Mammary epithelial cell (primary cell): ENCODE measurements at places on chromosomes 7 and 10.

- no peak for DNase-seq
These were observed 634.7 kb upstream of the AUTS2 start for GRCh38 chr7:68963552-68963951.

- DNase-seq = peak; percentile 44
These were observed 21.2 kb downstream of the CEP41 start for GRCh38 chr7:130419658-130420057.

DNA sequence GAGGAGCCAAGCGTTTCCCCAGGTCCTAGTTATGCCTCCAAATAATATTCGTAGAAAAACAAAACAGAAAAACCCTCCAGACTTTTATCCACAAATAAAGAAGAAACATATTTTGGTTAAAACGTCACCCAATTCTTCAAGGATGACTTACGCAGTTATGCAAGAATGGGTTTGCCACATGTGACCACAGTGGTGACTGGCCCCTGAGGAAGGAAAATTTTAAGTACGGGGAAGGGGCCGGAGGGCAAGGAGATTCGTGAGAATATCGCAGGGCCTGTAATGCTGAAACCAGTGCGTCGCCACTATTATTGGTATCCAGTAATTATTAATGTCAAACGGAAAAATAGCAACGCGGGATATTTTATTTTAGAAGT lies 537 bp upstream of the MRPS24 start:
- DNase-seq = peak; percentile 93

- peak; percentile 28 for DNase-seq
These were observed 8.5 kb upstream of the C10orf105 start for GRCh38 chr10:71727738-71728737.

DNA sequence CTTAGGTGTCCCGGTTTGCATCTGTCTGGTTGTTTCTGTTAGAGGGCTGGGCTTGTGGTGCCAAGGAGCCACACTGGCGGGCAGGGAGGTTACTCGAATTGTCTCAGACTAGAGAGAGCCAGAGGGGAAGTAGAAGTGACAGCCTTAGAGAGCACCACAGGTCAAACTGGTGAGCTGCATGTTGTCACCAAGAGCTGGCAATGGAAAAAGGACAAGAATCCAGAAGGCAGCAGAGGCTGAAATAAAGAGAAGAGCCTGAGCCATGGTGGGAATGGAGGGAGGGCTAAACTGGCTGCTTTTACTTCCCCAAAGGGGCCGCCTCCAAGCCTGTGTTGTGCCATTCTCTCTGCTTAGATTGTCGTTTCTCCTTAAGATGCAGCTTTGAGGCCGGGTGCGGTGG lies 31.1 kb upstream of the RHBDD2 start:
- no peak for DNase-seq

- DNase-seq = no peak
These were observed 133.9 kb downstream of the DKK1 start for GRCh38 chr10:52447931-52448353.

DNA sequence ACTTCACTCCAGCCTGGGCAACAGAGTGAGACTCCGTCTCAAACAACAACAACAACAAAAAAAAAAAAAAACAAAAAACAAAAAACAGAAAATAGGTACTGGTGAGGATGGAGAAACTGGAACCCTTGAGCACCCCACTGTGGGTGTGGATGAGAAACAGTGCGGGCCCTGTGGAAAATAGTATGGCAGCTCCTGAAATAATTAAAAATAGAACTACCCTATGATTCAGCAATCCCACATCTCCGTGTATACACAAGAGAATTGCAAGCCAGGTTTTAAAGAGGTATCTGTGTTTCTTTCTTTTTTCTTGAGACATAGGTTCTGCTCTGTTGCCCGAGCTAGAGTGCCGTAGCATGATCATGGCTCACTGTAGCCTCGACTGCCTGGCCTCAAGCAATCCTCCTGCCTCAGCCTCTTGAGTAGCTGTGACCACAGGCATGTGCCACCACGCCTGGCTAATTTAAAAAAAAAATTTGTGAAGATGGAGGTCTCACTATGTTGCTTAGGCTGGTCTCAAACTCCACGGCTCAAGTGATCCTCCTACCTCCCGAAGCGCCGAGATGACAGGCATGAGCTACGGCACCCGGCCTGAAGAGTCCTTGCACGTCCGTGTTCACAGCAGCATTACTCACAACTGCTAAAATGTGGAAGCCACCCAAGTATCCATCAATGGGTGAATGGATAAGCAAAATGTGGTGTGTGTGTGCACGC lies 39.5 kb downstream of the EBF3 start:
- DNase-seq = no peak

DNA sequence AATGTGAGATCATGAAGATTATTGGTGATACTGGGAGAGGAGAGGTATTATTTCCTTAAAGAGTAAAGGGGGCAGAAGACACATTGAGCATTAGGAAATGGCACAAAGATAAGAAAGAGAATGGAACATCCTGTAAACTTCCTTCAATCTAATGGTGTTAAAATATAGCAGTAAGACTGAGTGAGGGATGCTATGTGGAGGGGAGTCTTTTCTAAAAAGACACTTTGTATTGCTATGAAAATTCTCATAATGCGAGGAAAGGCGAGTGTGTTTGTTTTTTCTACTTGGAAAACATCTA lies 405.2 kb downstream of the ARL4A start:
- DNase-seq = no peak

DNA sequence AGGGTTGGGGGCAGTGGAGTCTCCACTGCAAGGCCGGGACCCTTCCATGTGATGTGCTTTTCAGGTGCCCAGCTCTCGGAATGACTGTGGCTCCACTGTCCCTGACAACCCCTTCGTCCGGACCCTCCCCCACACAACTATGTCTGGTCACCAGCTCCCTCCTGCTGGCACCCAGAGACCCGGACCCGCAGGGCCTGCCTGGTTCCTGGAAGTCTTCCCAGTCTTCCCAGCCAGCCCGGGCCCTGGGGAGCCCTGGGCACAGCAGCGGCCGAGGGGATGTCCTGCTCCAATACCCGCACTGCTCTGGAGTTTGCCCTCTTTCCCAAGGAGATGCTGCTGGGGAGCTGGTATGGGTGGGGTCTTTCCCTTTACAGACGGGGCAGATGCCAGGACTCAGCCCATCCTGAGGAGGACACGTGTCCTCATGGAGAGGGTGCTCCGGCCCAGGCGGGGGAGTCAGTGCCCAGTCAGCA lies 5.5 kb downstream of the ATP6V0E2 start:
- no peak for DNase-seq

GRCh38 chr10:129709627-129710509 lies 242.8 kb downstream of the MGMT start:
- DNase-seq = no peak

DNA sequence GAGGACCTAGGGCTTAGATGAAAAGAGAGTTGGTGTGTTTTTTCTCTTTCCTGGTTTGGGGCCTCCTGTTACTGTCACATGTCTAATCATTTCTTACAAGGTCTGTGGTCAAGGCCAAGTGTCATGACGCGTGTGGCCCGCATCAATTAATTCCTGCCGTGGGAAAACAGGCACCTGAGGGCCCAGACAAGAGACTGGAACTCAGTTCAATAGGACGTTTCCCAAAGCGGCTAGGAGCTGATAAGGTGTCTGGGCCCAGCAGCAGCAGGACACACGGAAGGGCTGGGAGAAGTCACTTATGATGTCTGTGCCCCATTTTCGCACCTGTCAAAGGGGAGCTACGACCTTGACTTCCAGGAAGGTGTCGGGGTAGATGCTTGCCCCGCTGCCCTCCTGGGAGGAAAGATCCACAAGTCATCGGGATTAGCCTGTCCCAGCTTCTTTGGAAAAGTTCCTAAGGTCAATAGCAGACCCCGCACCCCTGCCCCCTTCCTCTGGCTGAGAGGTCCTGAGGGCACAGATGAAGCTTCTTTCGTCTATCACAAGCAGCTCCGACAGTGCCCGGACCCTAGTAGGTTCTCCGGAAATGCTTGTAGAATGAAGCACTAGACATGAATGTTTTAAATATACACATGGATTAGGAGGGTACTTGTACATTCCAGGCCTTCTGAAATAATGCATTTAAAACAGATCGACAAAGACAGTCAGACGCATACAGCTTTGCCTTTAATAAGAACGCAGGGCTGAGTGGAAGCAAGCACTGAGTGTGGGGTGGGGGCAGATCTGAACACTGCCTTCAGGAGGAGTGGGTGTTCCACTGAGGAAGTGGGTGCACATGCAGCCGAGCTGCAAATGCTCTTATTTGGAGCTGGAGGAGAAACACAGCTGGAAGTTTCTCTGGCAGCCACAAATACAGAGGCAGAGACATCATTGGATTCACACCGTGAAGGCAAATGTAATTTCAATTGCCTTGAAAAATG lies 237.5 kb upstream of the GRB10 start:
- DNase-seq = no peak

- no peak for DNase-seq
These were observed 50.7 kb downstream of the ODAD2 start for GRCh38 chr10:27948186-27948585.

- peak; percentile 48 for DNase-seq
These were observed 52.8 kb downstream of the NRF1 start for GRCh38 chr7:129664029-129665012.

- no peak for DNase-seq
These were observed 76.4 kb downstream of the LYZL2 start for GRCh38 chr10:30553018-30553625.

DNA sequence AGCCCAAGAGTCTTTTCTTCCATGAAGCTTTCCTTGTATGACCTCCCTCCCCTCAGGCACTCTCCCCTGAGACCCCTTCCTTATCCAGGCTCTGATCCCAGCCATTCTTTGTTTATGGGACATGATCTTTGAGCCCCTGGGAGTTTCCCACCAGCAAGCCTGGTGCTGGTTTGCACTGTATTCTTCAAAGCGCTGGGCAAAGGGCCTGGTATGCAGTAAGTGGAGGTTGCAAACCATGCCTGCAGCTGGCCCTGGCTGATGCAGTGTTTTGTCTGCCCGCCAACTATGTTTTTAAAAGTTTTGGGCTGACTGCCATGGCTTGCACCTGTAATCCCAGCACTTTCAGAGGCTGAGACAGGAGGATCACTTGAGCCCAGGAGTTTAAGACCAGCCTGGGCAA lies 6.8 kb upstream of the NODAL start:
- DNase-seq = no peak

DNA sequence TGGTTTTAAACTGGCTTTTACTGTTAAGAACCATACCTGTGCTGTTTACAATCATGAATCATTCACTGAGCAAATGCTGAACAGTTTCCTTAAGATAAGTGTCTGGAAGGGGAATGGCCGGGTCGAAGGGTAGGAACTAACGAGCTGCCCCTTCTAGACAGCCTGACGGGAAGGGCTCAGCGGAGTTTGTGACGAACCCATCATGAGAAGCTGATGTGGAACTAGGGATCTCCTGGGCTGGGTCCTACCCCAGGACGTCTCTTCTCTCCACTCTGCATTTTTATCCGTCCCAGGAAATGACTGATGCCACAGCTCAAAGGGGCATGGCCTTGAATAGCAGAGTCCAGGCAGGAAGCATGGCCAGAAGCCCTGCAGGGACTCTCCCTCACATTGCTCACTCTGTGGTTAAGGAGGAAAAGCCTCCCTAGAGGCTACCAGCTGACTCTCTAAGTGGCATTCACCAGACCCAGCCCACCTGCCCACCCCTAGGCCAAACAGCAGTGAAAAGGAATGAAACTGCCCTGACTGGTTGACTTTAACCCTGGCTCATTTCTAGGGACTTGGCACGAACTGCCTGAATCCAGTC lies 112.0 kb downstream of the PFKFB3 start:
- DNase-seq = no peak

DNA sequence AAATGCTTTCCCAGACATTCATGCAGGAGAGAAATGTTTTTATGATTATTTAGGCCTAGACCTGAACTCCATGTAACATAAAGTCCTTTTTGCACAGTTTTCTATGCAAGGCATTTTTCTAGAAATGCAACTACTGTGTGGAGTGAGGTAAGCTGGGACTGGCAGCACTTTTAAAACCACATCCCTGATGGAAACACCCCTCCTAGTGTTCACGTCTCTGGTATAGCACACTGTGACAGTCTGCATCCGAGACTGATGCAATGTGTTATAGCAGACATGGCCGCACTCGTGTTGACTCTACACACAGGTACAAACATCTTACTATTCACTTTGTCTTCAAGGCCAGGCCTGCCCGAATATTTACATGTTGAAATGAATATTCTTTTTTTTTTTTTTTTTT lies 19.3 kb upstream of the ERCC6 start:
- DNase-seq = no peak

DNA sequence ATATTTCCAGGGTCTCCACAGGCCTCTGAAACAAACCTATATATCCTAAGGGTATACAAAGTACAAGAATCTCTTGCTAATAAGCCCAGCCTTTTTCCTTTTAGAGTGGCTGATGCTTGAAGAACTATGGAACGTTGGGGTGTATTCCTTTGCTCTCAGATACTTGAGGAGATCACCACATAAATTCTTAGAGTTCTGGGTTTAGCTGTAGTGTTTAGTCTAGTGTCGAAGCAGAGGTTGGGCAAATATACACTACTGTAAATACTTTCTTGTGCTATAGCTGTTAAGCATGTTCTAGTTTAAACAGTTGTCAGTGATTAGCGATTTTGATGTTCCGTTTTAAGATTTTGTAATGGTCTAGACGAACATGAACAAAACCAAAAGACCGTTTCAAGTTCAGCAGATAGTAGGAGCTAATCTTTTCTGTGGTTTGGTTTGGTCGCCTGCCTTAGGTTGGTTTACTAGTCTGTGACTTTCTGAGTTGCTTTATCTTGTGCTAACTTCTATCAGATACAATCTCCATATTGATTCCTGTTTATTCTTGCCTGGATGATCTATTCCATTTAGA lies 229.6 kb downstream of the NSUN6 start:
- no peak for DNase-seq

DNA sequence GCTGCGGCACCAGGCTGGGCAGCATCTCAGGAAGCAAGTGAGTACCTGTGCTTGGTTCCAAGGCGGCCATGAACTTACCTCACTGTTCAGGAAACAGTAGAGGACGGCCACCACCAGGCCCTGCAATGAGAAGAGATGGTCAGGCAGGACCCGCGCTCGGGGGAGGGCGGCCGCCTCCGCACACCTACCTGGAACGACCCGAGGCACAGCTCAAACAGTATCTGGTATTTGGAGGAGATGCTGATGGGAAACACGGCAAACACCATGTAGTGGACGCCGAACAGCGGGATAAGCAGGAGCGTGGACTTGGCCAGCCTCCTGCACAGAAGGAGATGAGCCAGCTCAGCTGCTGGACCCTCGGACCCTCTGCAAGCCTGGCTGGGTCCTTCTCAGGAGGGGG lies 112.9 kb downstream of the VIPR2 start:
- DNase-seq = no peak

- DNase-seq = no peak
These were observed 1059.1 kb downstream of the SORCS3 start for GRCh38 chr10:105700218-105700617.

DNA sequence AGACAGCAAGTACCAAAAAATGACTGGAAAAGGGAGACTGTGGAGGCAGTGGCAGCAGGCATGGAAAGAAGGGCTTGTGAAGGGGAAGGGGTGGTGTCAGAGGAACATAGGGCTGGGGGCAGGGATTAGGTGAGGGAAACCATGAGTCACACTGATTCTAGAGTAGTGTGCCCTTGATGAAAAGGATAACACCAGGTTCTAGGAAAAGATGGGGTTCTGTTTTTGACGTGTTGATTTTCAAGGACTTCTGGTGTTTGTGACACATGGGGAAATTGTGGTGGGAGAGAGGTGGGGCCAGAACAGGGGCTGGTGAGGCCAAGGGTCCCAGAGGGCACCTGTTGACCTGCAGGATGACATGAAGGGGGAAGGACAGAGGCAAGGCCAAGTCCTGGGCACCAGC lies 57.1 kb downstream of the FIGNL1 start:
- no peak for DNase-seq
